Memory B cell (primary cell): ENCODE measurements at places on chromosomes 16 and 17.
A peak's percentile ranks its signal among the peaks of the same experiment; 100 is the strongest.

GRCh38 chr17:49442041-49442440 is 27.4 kb upstream of the PHB1 start:
- DNase-seq, result no peak

DNA sequence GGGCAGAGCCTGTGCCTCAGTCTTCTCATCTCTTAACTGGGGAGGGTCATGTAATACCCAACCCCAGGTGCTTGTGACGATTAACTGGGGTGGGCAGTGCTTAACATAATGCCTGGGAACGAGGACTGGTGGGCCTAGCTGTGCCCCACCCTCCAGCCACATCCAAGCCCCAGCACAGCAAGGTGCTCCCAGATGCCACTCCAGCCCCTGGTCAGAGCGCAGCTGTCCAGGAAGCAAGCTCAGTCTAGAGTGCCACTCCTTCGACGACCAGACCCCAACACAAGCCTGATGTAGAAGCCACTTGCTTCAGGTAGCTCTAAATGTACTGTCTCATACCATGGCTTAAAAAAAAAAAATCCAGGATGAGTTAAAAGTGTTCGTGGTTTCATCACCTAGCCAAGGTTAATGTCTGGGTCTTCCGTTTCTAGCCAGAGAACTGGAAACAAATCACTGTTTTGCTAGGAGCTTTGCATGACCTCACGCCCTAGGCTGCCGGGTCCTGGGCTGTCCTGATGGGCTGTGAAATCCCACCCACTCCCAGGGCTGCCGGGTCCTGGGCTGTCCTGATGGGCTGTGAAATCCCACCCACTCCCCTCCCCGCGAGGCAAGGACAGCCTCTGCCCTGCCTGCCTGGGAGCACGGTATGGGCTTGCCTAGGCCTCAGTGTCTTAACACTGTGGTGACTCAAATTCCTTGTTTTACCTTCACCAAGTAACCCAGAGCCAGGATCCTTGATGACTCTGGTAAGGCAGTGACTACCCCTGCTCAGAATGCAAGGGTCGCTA is 7.7 kb downstream of the MIEF2 start:
- no peak for DNase-seq

- DNase-seq, result no peak
Observed at GRCh38 chr17:83006515-83007455, 72.6 kb upstream of the METRNL start.

DNA sequence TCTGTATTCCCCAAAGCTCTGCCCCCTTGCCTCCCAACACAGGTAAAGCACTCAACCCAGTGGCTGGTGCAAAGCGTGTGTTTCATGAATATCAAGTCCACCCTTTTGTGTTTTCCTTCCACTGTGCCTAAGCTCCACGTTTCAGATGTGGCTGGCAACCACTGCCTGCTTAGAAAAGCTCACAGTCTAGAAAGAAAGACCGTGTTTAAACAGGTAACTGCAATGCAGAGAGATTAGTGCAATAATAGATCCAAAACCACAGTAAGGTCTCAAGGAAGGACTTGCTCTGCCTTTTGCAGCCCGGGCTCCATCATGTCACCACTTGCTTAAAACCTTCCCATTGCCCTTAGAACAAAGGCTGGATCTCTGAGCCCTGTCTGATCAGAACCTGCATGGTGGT is 240.2 kb upstream of the C16orf82 start:
- DNase-seq, result no peak

- DNase-seq, result no peak
Observed at GRCh38 chr16:9048302-9048700, 43.1 kb upstream of the HAPSTR1 start.

GRCh38 chr16:1076801-1077576 is 4.4 kb downstream of the SSTR5 start:
- no peak for DNase-seq

DNA sequence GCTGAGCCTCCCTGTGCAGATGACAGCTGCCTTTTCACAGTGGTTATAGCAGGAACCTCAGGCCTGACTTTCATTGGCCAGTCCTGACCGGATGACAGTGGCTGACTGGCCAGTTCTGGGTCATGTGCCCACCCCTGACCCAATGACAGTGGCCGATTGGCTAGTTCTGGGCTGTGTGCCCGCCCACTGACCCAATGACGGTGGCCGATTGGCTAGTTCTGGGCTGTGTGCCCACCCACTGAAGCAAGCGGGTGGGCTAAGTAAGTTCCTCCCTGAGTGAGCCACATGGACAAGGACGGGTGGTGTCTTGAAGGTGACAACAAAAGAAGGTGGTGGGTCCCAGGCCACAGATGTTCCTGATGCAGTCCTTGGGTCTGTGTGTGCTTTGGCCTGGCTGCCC is 9.5 kb downstream of the DEF8 start:
- DNase-seq, result no peak

DNA sequence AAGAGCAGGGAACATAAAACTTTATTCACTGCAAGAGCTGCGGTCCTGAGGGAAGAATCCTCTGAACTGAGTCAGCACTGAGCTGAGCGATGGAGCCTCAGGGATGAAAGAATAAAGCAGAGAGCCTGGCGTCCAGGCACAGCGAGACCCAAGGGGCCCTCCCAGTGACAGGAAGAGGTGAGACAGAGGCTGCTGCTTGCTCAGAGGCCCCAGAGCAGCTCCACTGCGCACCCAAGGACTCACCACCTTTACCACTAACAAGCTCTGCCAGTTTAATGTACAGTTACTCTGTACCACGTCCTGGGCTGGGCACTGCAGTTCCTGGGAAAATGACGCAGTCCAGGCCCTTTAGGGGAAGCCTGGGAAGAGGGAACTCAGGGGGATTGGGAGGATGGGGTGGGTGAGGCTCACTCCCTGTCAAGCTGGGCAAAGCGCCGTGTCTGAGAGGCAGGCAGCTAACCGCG is 5.6 kb downstream of the GFAP start:
- DNase-seq, result no peak

DNA sequence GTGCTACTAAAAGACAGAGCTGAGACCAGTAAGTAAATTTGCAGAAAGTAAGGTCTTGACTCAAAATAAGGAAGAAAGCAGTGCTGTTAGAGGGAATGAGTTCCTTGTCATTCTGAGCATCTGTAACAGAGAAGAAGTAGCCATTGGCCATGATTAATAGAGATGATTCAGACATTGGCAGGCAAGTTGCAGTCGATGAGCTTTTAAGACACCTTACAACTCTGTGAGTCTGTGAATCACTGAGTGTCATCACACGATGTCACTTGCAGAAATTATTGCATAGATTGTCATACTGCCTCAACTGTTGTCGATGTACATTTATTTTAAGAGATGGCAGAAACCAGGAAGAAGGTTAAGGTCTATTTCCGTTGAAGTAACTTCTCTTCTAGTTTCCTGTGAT is 201.1 kb upstream of the CDH13 start:
- no peak for DNase-seq

- no peak for DNase-seq
Observed at GRCh38 chr17:40174514-40174913, 2.8 kb upstream of the RAPGEFL1 start.

- DNase-seq, result no peak
Observed at GRCh38 chr16:11270602-11271162, 1.6 kb upstream of the TNP2 start.

GRCh38 chr17:49764559-49765180 is 739 bp upstream of the FAM117A start:
- DNase-seq, result no peak

DNA sequence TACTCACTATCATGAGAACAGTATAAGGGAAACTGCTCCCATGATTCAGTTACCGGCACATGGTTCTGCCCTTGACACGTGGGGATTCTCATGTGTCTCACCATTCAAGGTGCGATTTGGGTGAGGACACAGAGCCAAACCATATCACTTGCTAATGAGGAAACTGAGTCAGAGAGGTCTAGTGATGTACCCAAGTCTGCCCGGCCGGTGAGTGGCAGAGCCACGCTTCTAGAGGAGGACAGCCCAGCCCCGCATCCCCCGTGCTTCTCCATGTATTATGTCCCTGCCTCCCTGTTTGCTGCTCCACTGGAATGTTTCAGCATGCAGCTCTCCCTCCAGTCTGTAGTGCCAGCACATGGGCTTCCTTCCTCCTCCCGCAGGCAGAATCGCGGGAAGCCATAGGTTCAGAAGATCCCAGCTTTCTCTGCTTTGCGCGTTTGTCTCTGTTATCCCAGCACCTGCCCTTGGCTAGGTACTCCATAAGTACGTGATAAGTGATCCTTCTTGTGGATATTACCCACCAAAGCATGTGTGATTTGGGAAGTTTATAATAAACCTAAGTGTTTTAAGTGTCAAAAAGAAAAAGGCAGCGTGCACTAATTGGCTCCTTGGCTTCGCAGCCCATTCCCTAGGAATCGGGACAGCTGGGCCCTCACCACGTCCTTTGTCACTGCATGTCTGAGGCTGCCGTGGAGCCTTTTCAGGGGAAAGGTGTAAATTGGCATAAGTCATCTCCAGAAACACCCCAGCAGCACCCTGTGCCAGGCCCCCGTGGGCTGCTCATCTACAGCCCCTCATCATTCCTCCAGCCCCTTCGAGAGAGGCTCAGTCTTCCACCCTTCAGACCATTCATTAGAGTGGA is 103.8 kb downstream of the CLEC16A start:
- DNase-seq, result no peak

GRCh38 chr17:31609996-31610910 is 218.8 kb downstream of the RAB11FIP4 start:
- DNase-seq, result no peak

DNA sequence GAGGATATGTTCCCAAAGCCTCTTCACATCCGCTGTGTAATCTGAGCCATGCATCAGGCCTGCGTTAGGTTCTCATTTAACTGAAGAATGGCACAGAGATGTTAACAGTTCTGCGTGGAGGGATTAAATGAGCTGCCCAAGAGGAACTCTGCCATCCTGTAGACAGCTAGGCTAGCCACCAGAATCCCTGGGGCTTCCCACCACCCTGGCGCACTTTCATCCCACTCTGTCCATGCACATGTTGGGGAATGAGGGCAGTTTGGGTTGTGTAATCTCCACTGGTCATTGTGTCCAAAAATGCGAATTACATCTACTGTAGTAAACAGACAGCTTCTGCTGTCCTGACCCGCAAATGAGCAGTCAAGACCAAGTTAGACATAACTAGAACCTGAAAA is 1.0 kb upstream of the GLG1 start:
- no peak for DNase-seq

- peak; percentile 9 for DNase-seq
Observed at GRCh38 chr16:53068423-53068833, 13.6 kb downstream of the CHD9 start.

DNA sequence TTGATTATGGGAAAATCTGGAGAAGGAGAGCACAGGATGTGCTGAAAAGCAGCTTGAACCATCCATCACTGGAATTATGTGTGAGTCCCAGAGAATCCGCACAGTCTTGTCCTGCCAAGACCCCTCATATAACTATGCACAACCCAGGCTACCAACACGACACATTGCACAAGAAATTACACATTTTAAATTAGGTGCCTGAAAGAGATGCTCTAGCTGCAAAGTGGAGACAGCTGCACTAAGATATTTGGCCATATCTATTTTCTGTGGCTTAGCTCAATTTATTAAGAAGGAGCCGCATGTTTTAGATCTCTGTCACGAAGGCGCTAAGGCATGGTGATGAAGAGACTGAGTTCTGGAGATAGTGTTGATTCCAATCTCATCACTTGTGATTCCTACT is 1308.4 kb downstream of the CDH8 start:
- no peak for DNase-seq

- DNase-seq, result no peak
Observed at GRCh38 chr17:79949656-79950209, 85.9 kb downstream of the TBC1D16 start.

GRCh38 chr16:19223235-19224170 is 55.5 kb downstream of the SYT17 start:
- no peak for DNase-seq

GRCh38 chr16:84182680-84183571 is 3.9 kb downstream of the TAF1C start:
- no peak for DNase-seq

GRCh38 chr16:57949013-57949412 is 21.9 kb downstream of the CNGB1 start:
- no peak for DNase-seq
